ENCODE measurements at places on chromosomes 2 and 18.
A peak's percentile ranks its signal among the peaks of the same experiment; 100 is the strongest.

GRCh38 chr2:241036397-241036963 lies 38.1 kb downstream of the SNED1 start:
- peak; percentile 36 for DNase-seq

DNA sequence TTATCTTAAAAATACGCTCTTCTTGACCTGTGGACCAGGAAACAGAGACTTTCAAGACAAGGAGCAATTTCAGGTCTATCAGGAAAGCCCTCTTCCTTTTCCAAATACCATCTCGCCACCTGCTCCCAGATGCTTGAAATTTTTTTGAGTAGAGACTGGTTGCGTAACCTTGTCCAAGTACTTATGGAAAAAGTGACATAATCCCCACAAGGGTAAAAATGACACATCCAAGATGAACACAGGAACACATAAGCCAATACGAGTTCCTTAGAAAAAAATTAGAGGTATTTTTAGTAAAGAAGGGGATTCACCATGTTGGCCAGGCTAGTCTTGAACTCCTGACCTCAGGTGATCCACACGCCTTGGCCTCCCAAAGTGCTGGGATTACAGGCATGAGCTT lies 1.8 kb downstream of the SERPINB13 start:
- no peak for DNase-seq

DNA sequence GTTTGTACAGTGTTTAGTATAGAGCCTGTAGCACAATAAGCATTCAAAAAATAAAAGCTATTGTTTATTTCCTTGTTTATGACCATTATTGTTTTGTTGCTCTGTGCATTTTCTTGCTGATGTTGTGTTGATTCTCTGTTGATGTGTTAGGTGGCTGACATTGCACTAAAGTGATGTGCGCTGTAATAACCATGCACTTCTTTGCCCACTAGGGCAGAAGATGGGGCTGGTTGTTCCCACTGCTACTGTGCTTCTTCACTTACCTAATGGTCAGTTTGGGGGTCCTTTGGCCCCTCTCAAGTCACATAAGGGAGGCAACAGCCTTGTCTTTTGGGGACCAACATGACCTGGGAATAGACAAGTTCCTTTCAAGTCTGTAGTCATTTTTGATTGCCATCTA lies 6.0 kb downstream of the SCG2 start:
- DNase-seq, result no peak

GRCh38 chr18:62394006-62394763 lies 69.1 kb downstream of the TNFRSF11A start:
- DNase-seq, result no peak

GRCh38 chr18:8947566-8947965 lies 154.9 kb upstream of the NDUFV2 start:
- no peak for DNase-seq

- DNase-seq, result no peak
Observed at GRCh38 chr2:239535413-239536144, 134.8 kb upstream of the HDAC4 start.

- DNase-seq, result no peak
Observed at GRCh38 chr2:85215081-85215447, 81.9 kb downstream of the TCF7L1 start.

DNA sequence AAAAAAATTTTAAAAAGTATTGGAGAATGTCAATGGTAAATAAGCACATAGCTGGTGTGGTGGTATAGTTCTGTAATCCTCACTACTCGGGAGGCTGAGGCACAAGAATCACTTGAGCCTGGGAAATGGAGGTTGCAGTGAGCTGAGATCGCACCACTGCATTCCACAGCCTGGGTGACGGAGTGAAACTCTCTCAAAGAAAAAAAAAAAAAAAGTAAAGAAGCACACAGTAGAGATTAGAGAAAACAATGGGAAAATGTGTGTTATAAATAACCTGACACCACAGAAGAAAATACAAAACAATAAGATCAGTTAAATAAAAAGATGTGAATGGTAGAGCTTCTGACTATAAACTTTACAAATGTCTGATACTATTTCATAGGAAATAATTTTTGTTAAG lies 163.7 kb upstream of the WDSUB1 start:
- DNase-seq, result no peak

GRCh38 chr18:8820396-8821082 lies 115.2 kb downstream of the MTCL1 start:
- DNase-seq, result no peak

Measured in stimulated activated CD8-positive, alpha-beta memory T cell treated with anti-CD3 and anti-CD28 coated beads, Interleukin-15, amount 100 ng/mL, for 4 hours (primary cell).